H4 (cell line): ENCODE measurements at places on chromosomes 13 and 19. TPM values are rescaled to one million over a fixed set of nuclear protein-coding genes. Genes with fewer than 3 reads are reported as not detected.

Gene FFAR3
- total RNA-seq: 0.21 TPM in 1 of 2 replicates, not detected in the other

Gene GPR183
- 0.14 and 0.17 TPM in 2 replicates for total RNA-seq

Gene CYP4F22
- 0.04 TPM in 2 replicates for total RNA-seq

Gene KLK10
- total RNA-seq: not detected in 2 replicates

Gene ZNF564
- total RNA-seq: 4.1 and 5.3 TPM in 2 replicates

Gene FGF22
- not detected in 2 replicates for total RNA-seq

Gene SUGP2
- total RNA-seq: 21.7 and 25.2 TPM in 2 replicates

Gene C5AR1
- total RNA-seq: 0.04 TPM in 1 of 2 replicates, not detected in the other

Gene KANK2
- total RNA-seq: 63.8 and 79.8 TPM in 2 replicates

Gene KCNRG
- total RNA-seq: not detected in 2 replicates

Gene LGALS7B
- total RNA-seq: not detected in 2 replicates

Gene KLK13
- not detected in 2 replicates for total RNA-seq

Gene CEACAM5
- not detected in 2 replicates for total RNA-seq

Gene ARL11
- not detected in 2 replicates for total RNA-seq

Gene FBXO46
- total RNA-seq: 2.3 and 2.8 TPM in 2 replicates

Gene ZNF66
- total RNA-seq: 0.91 and 2.9 TPM in 2 replicates

Gene PGLYRP2
- total RNA-seq: not detected in 2 replicates

Gene MRPL57
- total RNA-seq: 24.3 and 28.0 TPM in 2 replicates

Gene GFY
- total RNA-seq: not detected in 2 replicates

Gene SYT3
- total RNA-seq: 1.9 and 4.5 TPM in 2 replicates

Gene ERVK3-1
- 96.6 and 120 TPM in 2 replicates for total RNA-seq

Gene ZNF582
- 6.8 and 8.8 TPM in 2 replicates for total RNA-seq

Gene BRME1
- 2.3 and 5.3 TPM in 2 replicates for total RNA-seq

Gene DCAF15
- total RNA-seq: 13.8 and 14.2 TPM in 2 replicates

Gene LRRC8E
- 2.4 and 2.6 TPM in 2 replicates for total RNA-seq

Gene WBP4
- 3.1 and 5.2 TPM in 2 replicates for total RNA-seq
